ENCODE measurements at places on chromosomes 6 and 20.

GRCh38 chr20:43800186-43800585, 73.4 kb upstream of the GTSF1L start:
- no peak for DNase-seq

DNA sequence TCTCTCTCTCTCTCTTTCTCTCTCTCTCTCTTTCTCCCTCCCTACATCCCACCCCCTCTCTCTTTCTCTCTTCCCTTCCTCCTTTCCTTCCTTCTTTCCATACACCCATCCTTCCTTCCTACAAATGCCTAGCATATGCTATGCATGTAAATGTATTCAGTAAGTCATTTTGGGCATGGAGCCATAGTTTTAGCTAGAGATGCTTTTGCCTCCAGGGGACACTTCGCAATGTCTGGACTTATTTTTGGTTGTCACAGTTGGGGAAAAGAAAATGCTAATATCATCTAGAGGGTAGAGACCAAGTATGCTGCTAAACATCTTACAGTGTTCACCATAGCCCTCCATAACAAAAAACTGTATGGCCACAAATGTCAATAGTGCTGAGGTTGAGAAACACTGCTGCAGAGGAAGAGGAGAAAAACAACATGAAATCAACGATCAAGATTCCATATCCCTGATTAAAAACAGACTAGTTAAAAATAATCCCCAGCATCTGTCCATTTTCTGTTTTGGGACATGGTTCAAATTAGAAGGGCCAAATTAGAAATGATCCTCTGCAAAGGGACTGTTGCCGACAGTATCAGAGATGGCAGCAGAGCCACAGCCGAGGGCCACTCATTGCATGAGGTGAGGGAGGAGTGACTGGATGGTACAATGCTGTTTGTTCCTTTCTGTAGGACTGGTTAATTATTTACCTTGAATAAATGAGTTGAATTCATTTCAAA, 152.7 kb downstream of the SH3BGRL2 start:
- DNase-seq: no peak

GRCh38 chr6:142183351-142183750, 36.3 kb downstream of the VTA1 start:
- DNase-seq: peak; percentile 7

DNA sequence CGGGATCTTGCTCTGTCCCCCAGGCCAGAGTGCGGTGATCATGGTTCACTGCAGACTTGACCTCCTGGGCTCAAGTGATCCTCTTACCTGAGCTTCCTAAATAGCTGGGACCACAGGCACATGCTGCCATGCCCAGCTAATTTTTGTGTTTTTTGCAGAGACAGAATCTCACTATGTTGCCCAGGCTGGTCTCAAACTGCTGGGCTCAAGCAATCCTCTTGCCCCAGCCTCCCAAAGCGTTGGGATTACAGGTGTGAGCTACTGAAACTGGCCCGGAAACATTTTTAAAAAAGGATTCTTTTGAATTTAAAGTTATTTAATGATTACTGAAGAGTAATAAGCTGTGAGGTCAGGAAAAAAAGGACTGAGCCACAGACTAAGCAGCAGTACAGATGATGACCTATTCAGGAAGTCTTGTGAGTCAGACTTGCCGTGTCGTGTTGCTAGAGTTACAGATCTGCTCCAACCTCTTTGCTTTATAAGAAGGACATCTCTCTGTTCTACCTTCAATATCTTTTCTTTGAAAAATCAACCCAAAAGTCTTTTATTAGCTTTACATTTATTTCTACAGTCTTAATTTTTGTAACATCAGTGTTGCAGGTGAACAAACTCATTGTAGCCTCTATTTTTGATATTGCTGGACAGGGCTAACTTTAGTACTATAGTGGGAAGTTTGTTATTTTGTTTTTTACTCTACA, 108.7 kb downstream of the NCOA3 start:
- peak; percentile 41 for DNase-seq

- DNase-seq: no peak
Measured at GRCh38 chr20:21573259-21573658, 59.4 kb upstream of the NKX2-2 start.
